ENCODE measurements at places on chromosomes 3 and 15. TPM values are rescaled to one million over a fixed set of nuclear protein-coding genes. Genes with fewer than 3 reads are reported as not detected.

GRCh38 chr3:18390024-18390660 is 35.0 kb downstream of the SATB1 start:
- no peak for DNase-seq

DNA sequence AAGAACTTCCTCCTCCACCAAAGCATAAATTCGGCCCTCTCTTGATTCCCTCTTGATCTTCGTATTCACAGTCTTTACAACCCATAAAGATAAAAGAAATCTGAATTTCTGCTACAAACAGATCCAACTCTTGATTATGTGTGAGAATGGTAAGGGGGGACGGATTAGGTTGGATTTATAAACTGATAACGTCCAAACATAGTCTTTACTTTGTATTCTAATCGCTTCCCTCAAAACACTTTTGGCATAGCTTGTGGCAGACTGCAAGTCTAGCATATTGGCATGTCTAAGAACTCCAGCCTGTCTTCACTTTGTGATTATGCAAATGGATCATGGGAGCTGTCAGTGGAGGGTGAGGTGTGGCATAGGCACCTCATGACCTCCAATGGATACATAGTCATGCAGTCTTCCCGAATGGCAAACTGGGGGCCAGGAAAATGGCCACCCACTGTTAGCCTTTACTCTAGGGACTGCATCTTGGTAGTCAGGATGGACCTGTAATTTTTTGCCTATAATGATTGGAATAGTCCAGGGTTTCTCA is 24.3 kb upstream of the GPR171 start:
- no peak for DNase-seq

DNA sequence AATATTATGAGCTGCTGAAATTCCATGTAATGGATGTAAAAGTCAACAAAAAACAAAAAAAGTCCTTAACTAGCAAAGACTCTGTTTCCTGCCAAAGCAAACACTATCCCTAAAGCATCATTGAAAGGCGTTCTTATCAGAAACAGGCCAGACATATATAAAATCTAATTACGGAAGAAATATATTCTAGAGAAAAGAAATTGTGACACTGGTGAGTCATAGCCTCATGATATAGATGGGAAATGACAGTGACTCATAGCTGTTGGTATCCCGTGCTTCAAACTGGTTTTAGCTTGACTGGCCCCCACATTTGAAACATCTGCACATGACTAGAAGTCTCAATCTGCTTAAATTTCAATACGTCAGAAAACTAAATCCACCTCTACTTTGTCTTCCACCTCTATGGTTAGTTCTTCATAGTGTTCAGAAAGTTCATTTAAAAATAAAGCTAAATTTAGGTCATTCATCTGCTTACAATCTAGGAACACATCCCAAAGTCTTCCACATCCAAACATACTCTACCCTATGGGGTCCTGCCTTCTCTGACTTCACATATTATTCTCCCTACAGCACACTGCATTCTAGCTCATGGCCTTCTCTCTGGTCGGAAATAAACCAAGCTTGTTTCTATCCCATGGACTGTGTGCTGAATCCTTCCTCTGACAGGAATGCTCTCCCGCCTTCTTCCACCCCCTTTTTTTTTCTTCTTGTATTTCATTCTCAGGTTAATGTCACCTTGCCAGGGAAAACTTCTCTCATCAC is 456.3 kb upstream of the ARRDC4 start:
- no peak for DNase-seq

GRCh38 chr3:100401674-100402041 is 319 bp downstream of the LNP1 start:
- peak; percentile 48 for DNase-seq

DNA sequence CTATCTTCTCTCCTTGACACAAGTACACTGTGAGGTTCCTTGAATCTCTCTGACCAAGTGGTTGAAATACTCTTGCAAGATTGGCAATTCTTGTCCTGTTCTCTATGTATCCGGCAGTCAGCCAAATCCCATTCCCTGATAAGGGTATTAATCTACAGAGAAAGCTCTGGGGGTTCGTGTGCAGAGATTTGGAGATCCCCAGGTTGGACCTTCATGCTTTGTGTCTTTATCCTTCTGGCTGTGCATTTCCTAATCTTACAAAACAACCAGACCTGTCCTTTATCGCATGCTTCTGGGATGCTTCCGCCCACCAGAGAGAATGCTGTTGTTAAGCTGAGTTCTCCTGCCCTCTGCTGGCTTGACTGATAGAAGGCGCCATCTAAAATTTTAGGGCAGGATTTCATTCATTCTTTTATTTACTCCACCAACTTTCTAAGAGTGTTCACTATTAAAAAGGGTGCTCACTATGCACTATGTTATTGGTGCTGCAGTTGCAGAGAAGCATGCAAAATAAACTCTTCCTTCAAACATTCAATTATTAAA is 8.6 kb upstream of the SST start:
- peak; percentile 49 for DNase-seq

GRCh38 chr15:39907216-39907615 is 12.8 kb downstream of the GPR176 start:
- DNase-seq = no peak

DNA sequence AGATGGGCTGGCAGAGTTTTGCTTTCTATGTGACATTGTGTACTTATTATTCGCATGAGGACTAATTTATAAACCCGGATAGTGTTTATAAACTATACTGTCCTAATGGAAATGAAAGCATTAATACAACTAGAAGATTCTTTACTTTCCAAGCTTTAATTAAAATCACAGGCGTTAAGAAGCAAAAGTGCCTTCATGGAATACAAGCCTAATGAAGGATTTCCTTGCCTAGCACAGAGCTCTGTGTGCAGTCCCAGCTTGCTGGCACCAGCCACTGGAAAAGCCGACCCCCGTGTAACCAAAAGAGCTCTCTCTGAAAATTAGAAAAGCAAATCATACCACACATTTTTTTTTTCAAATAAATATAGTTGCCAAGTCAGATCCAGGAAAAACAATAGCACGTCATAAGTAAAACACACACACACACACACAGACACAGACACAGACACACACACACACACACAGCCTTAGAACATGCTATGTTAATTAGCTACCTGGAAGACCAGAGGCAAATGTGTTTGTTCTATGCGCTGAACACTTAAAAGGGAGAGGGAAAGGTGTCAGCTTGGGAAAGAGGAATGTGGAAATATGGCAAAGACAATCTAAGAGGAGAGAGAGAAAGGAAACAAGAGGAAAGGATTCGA is 1084.2 kb downstream of the TUSC7 start:
- DNase-seq = no peak

GRCh38 chr15:62752657-62753517 is 289.7 kb upstream of the TPM1 start:
- no peak for DNase-seq

DNA sequence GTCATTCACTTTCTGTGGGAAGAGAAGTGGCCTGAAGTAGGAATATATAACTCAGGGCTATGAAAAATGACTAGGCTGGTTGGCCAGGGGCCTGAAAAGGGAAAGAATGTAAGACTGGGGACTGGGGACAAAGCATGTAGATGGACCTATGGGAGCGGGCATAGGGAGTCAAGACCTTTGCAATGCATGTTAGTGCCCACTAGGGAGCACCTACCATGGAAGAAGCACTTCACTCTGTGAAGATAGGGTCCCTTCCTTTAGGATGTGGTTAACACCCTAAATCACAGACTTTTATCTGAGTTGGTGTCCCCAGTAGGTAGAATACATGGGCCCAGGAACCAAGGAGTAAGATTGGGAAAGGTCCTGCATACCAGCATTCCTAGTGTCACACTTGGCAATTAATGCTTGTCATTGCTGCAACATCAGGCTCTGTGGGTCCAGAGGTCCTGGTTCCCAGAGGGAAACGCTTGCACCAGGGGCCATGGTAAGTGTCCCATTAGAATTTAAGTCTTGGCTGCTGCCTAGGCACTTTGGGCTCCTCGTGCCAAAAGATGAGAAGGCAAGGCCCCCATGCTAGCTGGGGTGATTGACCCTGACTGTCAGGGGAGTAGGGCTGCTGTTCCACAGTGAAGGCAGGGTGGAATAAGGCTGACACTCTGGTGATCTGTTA is 79.6 kb downstream of the CRYGS start:
- no peak for DNase-seq

DNA sequence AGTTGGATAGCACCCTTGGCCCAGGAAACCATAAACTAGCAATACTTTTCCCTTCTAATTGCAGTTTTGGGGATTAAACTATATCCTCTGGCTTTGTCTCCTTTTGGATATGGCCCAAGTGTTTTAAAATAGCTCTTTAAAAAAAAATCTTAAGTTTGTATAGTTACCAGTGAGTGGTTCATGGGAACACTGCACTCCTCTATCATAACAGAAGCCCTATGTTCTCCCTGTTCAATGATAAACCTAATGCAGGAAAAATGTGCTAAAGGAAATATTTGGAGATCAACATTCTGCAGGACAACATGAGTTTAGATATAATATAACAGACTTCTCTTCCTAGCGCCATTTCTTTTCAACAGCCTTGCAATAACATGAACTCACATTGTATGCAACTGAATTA is 13.1 kb downstream of the MRPL47 start:
- no peak for DNase-seq

GRCh38 chr3:192060160-192060781 is 599.3 kb downstream of the PYDC2 start:
- DNase-seq = no peak

- DNase-seq = no peak
Observed at GRCh38 chr3:52845157-52845556, 10.3 kb upstream of the MUSTN1 start.

The TRH gene
- not detected for total RNA-seq

The ZNF660 gene
- total RNA-seq = not detected

The MAP6D1 gene
- 1.9 TPM for total RNA-seq

The RYR3 gene
- 0.05 TPM for total RNA-seq

The IMPG2 gene
- total RNA-seq = 0.35 TPM

The LPP gene
- 102 TPM for total RNA-seq

The NAALADL2 gene
- total RNA-seq = not detected
